BJ (cell line): ENCODE measurements at places on chromosomes 7 and 10.

DNA sequence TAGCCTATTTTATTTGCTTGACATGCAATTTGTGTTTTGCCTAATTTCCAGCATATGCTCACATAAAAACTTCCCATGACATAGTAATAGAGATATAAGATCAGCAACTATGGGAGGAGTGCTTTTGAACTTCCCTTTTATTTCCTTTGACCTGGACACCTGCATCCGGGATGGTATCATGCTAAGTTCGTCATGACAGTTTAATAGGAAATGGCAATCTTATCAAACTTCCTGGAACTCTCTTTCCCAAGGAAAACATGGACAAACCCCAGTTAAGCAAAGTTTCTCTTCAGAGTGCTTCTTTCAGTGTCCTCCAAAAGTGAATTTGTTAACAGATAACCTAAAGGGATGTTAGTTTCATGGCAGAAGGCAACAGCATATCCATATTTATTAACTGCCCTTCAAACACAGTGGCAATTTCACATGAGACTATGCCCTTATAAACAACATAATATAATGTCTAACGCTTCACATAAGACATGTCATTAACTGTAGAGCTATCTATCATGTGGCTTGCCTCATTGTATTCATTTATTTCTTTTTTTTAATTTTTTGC, 474.7 kb upstream of the SEMA3A start:
- no peak for DNase-seq

GRCh38 chr10:97542169-97543024, 30.2 kb upstream of the ANKRD2 start:
- DNase-seq: peak; percentile 80

- DNase-seq: no peak
These were observed 83.6 kb downstream of the PPP1R3C start for GRCh38 chr10:91549262-91549661.

- DNase-seq: no peak
These were observed 37.1 kb downstream of the PRKCQ start for GRCh38 chr10:6542999-6543430.

DNA sequence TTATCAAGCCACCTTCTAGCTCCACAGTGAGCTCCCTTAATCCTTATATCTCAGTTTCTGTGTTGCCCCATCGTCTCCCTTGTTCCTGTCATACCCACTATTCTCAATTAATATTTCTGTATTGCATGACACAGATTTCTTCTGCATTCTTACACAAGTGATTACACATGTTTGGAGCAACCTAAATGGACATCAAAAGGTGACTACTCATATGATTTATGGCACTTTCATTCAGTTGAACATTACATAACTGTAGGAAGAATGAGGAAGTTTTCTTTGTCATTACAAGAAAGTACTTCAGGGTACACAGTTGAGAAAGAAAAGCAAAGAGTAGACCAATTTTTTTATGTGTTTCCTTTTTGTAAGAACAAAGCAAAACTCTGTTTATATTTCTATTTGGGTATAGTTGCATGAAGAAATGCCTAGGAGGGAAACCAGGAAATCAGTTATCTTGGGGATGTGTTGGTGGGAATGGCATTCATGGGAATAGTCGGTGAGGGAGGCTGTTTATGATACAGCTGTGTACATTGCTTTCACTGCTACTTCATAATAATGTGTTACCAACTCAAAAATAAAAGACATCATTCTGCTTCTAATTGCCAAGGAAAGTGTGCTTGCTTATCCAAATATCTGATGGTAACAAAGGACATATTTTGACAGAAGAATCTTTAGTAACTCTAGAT, 23.6 kb upstream of the PRSS37 start:
- DNase-seq: no peak
